Liver (tissue), 10 donors: ENCODE measurements at places on chromosomes 4 and X. TPM values are rescaled to one million over a fixed set of nuclear protein-coding genes. Genes with fewer than 3 reads are reported as not detected.
A peak's percentile ranks its signal among the peaks of the same experiment; 100 is the strongest.

GRCh38 chrX:137930533-137930932 lies 364.6 kb downstream of the ZIC3 start:
- H3K36me3 ChIP-seq, result no peaks in the 10 kb centered on the region
- no peak for DNase-seq
- no peak overlapping the region for H3K27ac ChIP-seq
- H3K27me3 ChIP-seq, result no peaks in the 10 kb centered on the region

GRCh38 chr4:163930086-163930485 lies 435.6 kb downstream of the TMA16 start:
- no peaks in the 10 kb centered on the region for H3K4me1 ChIP-seq
- no peaks in the 10 kb centered on the region for H3K36me3 ChIP-seq
- H3K27me3 ChIP-seq, result no peaks in the 10 kb centered on the region
- no peak overlapping the region for H3K27ac ChIP-seq

DNA sequence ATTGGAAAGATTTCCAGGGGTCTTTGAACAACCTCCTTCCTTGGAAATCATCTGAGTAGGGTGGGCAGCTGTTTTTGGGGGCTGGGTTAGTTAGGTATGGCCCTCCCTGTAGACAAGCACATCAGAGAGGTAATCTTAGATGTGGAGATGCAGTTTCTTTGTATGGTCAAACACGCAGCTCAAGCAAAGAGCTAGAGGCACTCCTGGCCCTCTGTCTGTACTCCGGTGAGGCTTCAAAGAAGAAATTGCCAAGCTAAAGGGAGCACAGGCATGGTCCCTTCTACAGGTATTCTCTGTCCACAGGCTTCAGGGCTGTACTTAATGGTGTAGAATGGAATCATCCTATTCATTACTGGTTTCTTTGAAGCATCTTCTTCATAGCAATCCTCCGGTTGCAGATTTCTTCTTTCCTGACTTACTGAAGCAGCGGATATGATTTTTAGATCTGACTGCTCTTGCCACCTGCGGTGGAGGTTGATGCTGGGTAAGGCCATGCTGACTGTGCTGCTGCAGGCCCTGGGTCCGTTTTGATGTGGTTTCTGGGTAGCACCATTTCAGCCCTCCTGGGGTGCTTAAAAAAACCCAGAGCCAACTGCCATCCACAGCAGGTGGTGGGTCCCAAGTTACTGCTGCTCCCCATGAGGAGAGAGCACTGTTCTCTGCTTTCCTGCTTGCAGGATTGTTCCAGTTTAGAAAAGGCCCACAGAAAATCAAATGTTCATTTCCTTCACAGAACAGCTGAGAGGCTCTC lies 318.9 kb upstream of the GATB start:
- no peak for DNase-seq
- no peaks in the 10 kb centered on the region for H3K27me3 ChIP-seq
- H3K27ac ChIP-seq, result no peak overlapping the region
- H3K4me1 ChIP-seq, result no peaks in the 10 kb centered on the region

DNA sequence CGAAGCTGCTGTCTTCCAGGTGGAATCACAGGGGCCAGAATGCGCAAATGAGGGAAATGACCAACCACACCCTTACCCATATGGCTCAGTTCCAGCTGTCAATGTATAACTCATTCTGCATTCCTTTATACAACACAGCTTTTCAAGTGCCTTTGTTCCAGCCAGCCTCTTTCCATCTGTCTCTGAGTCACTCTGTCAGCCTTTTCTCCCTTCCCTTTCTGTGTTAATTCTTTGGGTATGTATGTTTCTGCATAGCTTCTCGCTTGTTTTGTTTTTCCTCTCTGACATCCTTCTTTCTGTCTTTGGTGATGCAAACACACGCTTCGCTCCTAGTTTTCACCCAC lies 54.5 kb downstream of the RS1 start:
- no peak overlapping the region for H3K4me3 ChIP-seq
- DNase-seq, result no peak
- H3K27ac ChIP-seq, result no peak overlapping the region
- H3K36me3 ChIP-seq, result no peaks in the 10 kb centered on the region
- no peaks in the 10 kb centered on the region for H3K27me3 ChIP-seq

DNA sequence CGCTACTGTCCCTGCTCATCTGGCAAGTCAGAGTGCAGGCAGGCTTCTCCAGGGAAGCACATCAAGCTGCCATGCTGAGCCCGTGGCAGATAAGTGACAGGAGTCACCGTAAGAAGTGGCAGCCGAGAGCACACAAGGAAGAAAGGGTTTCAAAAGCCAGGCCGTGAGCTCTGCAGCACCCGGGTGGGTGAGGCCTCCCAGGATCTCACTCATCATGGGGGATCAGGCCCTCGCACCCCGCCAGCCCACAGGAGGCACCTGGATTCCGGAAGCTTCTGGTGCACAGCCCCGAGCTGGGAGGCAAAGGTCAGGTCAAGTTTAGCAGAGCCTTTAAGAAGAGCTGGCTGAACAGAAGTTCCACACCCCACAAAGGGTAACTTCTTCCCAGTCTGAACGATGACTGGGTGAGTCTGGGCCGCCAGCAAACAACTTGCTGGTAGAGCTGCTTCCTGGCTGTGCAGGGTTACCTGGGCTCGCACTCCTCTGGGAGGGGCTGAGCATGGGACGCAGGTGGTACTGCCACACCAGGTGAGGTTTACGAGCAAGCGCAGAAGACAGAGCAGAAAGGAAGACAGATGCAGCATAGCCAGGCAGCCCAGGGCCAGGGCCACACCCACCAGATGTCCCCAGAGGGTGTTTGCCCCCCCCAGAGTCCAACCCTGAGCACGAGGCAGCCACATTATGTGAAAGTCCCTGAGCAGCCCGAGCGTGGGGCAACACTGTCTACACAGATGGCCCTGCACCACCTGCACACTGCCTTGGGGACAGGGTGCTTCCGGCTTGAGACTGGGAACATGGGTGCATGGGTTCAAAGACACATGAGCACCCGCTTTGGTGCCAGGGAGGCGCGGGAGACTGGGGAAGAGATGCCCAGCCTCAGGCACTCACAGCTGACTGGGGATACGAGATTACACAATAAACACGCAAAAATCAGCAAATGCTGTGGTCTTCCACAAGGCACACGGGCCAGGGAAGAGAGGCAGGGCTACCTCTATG lies 7.7 kb downstream of the CCNQ start:
- peaks cover 7% of the 10 kb centered on the region for H3K36me3 ChIP-seq
- DNase-seq, result no peak
- H3K4me3 ChIP-seq, result no peak overlapping the region

DNA sequence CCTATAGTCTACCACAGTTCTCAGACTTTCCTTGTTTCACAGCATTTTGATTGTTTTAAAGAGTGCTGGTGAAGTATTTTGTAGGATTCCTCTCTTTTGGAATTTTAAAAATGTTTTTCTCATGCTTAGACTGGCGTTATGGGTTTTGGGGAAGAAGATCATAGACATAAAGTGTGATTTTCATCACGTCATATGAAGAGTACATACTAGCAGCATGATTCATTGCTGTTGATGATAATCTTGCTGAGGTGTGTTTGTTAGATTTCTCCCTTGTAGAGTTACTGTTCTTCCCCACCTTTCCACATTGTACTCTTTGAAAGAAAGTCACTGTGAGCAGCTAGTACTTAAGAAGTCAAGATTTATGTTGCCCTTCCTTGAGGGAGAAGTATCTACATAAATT lies 396.1 kb upstream of the GNPDA2 start:
- H3K27me3 ChIP-seq, result no peaks in the 10 kb centered on the region
- no peaks in the 10 kb centered on the region for H3K36me3 ChIP-seq
- no peak overlapping the region for H3K27ac ChIP-seq
- H3K4me3 ChIP-seq, result no peak overlapping the region

The FAM149A gene
- total RNA-seq, result 27.1 TPM

The PRPS2 gene
- 19.9 TPM for total RNA-seq

DNA sequence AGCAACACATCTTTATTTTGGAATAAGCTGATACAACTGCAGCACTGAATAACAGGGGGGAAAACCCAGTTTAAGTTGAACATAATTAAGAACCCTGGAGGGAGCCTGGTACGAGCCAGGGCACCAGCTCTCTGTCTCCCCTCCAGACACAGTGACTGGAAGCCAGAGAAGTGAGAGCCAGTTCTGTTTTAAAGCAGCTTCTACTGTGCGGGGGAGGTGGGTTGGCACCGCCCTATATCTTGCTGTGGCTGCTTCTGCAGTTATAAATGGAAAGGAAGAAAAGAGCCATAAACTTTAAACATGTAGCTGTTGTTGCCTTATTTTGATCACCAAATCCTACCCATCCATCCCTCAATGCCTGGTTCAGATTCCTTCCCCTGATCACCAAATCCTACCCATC lies 207.9 kb upstream of the ANXA3 start:
- no peak overlapping the region for H3K27ac ChIP-seq
- DNase-seq, result no peak
- H3K4me1 ChIP-seq, result no peaks in the 10 kb centered on the region
- no peak overlapping the region for H3K4me3 ChIP-seq

DNA sequence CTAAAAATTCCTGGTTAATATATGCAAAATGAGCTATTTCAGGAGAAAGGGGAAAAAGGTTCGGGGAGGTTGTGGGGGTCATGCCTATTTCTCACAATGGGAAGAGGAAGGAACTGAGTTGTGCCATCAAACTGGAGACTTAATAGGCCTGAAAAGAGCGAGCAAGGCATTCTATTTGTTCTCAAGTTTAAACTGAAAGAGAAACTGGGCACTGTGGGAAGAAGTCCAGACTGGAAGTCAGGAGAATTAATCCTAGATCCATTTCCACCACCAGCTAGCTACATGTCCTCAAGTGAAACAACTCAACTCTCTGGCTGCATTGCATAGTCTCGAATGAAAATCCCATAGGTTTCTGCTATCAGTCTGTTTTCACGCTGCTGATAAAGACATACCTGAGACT lies 50.6 kb downstream of the PPARGC1A start:
- peak overlapping the region; percentile 16 for H3K4me3 ChIP-seq
- H3K27ac ChIP-seq, result peak overlapping the region; percentile 40
- peaks cover 6% of the 10 kb centered on the region for H3K4me1 ChIP-seq
- H3K36me3 ChIP-seq, result no peaks in the 10 kb centered on the region
- no peaks in the 10 kb centered on the region for H3K27me3 ChIP-seq

The NXF3 gene
- 1.5 TPM for total RNA-seq

The SLITRK4 gene
- total RNA-seq, result 0.08 TPM

The PAGE3 gene
- total RNA-seq, result not detected

- H3K36me3 ChIP-seq, result no peaks in the 10 kb centered on the region
- no peak overlapping the region for H3K27ac ChIP-seq
- no peak overlapping the region for H3K4me3 ChIP-seq
- H3K4me1 ChIP-seq, result no peaks in the 10 kb centered on the region
- no peaks in the 10 kb centered on the region for H3K27me3 ChIP-seq
- no peak for DNase-seq
Observed at GRCh38 chrX:5646818-5647217, 581.8 kb downstream of the NLGN4X start.

- no peak overlapping the region for H3K4me3 ChIP-seq
- DNase-seq, result no peak
- peaks cover 5% of the 10 kb centered on the region for H3K4me1 ChIP-seq
- H3K36me3 ChIP-seq, result peaks cover 5% of the 10 kb centered on the region
- H3K27ac ChIP-seq, result no peak overlapping the region
Observed at GRCh38 chr4:1297023-1297395, 7.3 kb downstream of the MAEA start.

DNA sequence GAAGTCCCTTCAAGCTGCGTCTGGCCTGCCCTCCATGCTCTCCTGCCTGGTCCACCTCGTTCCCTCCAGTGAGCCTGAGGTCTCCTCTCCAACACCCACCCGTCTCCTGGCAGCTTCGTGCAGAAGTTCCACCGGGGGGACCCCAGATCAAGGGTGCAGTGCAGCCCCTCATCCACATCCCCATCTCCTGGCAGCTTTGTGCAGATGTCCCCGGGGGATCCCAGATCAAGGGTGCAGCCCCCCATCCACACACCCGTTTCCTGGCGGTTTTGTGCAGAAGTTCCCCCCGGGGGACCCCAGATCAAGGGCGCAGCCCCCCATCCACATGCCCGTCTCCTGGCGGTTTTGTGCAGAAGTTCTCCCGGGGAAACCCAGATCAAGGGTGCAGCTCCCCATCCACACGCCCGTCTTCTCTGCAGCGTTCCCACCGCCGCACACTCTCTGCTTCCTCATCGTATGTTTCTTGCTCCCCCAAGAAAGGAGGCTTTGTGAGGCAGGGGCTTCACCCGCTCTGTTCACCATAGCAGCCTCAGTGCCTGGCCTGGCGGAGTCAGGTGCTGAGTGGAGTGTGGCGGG lies 35.7 kb downstream of the PIGG start:
- DNase-seq, result no peak
- H3K36me3 ChIP-seq, result peaks cover 55% of the 10 kb centered on the region
- H3K4me3 ChIP-seq, result no peak overlapping the region

The JAKMIP1 gene
- total RNA-seq, result 0.50 TPM

GRCh38 chr4:167031534-167032156 lies 202.6 kb downstream of the SPOCK3 start:
- H3K36me3 ChIP-seq, result no peaks in the 10 kb centered on the region
- H3K4me1 ChIP-seq, result peaks cover 17% of the 10 kb centered on the region
- no peaks in the 10 kb centered on the region for H3K27me3 ChIP-seq
- H3K4me3 ChIP-seq, result no peak overlapping the region
- H3K27ac ChIP-seq, result peak overlapping the region; percentile 39

GRCh38 chr4:77097611-77098010 lies 21.8 kb upstream of the CCNI start:
- DNase-seq, result no peak
- H3K27ac ChIP-seq, result no peak overlapping the region
- no peak overlapping the region for H3K4me3 ChIP-seq
- H3K4me1 ChIP-seq, result peaks cover 3% of the 10 kb centered on the region
- H3K27me3 ChIP-seq, result no peaks in the 10 kb centered on the region
- no peaks in the 10 kb centered on the region for H3K36me3 ChIP-seq

DNA sequence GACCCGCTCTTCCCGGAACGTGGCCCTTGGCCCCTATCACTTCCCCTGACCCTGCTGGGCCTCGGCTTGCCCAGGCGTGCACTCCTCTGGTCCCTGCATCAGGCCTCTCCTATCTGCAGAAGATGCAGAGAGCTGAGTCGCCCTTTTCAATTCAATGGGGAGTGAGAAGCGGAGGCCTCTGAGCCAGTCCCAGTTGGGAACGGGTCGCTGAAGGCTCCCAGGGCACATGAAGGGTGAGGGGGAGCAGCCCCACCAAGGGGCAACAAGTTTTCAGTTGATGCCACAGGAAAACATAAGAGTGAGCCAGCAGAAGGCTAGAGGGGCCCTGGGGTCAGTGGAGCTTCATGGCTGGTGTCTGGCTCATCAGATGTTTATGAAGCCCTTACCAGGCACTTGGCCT lies 17.1 kb downstream of the PSAPL1 start:
- H3K27ac ChIP-seq, result no peak overlapping the region
- H3K4me1 ChIP-seq, result no peaks in the 10 kb centered on the region
- no peaks in the 10 kb centered on the region for H3K27me3 ChIP-seq
- no peak for DNase-seq

The SMPX gene
- not detected for total RNA-seq

- H3K36me3 ChIP-seq, result no peaks in the 10 kb centered on the region
- no peaks in the 10 kb centered on the region for H3K27me3 ChIP-seq
- no peak for DNase-seq
- H3K4me3 ChIP-seq, result no peak overlapping the region
- H3K4me1 ChIP-seq, result no peaks in the 10 kb centered on the region
- H3K27ac ChIP-seq, result no peak overlapping the region
Observed at GRCh38 chrX:9349572-9350494, 115.0 kb upstream of the TBL1X start.

- no peak overlapping the region for H3K4me3 ChIP-seq
- no peak overlapping the region for H3K27ac ChIP-seq
- H3K27me3 ChIP-seq, result no peaks in the 10 kb centered on the region
- H3K4me1 ChIP-seq, result no peaks in the 10 kb centered on the region
Observed at GRCh38 chrX:66766318-66766717, 127.4 kb upstream of the EDA2R start.

The TIMM8A gene
- total RNA-seq, result 12.3 TPM

GRCh38 chr4:794900-795725 lies 30.8 kb downstream of the CPLX1 start:
- no peaks in the 10 kb centered on the region for H3K27me3 ChIP-seq
- no peak for DNase-seq
- no peaks in the 10 kb centered on the region for H3K36me3 ChIP-seq
- H3K27ac ChIP-seq, result no peak overlapping the region
- peaks cover 9% of the 10 kb centered on the region for H3K4me1 ChIP-seq
